T follicular helper cell (primary cell): ENCODE measurements at places on chromosomes 7 and 10.

- DNase-seq: no peak
These were observed 113.0 kb upstream of the PCDH15 start for GRCh38 chr10:54914049-54914448.

DNA sequence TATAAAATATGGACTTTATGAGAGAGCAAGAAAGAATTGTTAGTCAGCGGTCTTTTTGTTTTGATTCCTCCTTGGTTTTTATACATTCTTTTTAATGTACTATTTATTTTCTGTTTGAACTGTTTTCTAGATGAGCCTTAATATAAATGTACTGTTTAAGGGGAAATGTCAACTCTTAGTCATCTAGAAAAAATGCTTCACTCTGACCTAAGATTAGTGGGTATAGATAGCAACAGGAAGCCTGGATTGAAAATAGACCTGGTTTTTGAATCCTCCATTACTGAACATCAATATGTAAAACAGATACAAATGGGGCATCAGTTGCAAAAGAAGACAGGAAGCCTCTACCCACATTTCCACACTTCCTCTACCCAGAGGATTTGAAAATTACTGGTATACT is 87.8 kb downstream of the CHRM2 start:
- no peak for DNase-seq

GRCh38 chr10:87626422-87626892 is 33.2 kb upstream of the PAPSS2 start:
- no peak for DNase-seq

DNA sequence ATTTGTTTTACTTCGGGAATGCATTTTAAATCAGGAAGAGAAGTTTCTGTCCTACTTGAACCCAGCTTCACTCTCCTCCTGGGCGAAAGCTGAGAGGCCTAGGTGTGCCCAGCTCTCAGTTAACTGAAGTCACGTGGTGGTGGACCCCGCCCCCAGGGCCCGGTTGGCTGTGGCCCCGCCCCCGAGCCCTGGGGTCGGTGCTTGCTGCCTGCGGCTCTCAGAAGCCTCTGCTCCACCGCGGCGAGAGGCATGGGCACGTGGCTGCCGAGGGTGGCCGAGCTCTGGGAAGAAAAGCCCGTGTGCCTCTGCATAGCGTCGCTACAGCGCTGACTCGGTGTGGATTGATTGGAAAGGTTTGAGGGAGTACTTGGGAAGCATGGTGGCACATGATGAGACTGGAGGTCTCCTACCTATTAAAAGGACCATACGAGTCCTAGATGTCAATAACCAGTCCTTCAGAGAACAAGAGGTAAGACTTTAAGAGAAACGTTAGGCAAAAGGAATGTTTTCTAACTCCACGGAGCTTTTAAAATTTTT is 34.1 kb downstream of the NET1 start:
- peak; percentile 28 for DNase-seq

- no peak for DNase-seq
These were observed 36.7 kb upstream of the UBE2H start for GRCh38 chr7:129989466-129989865.

GRCh38 chr7:70426249-70426880 is 705.6 kb upstream of the GALNT17 start:
- no peak for DNase-seq

- DNase-seq: no peak
These were observed 205.3 kb downstream of the HTR7 start for GRCh38 chr10:90652519-90652918.

DNA sequence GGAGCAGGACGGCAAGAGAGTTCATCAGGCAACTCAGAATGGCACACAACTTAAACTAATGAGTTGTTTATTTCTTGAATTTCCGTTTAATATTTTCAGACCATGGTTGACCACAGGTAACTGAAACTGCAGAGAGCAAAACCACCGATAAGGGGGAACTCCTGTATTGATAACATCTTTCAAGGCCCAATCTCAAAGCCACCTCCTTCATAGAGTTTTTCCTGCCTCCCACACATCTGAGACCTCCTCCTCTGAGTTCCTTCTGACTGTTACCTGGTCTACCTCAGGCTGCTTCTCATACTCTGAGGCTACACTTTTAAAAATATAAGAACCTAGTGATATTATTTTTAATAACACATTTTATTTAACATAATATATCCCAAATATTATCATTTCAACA is 341.5 kb upstream of the NPVF start:
- no peak for DNase-seq

DNA sequence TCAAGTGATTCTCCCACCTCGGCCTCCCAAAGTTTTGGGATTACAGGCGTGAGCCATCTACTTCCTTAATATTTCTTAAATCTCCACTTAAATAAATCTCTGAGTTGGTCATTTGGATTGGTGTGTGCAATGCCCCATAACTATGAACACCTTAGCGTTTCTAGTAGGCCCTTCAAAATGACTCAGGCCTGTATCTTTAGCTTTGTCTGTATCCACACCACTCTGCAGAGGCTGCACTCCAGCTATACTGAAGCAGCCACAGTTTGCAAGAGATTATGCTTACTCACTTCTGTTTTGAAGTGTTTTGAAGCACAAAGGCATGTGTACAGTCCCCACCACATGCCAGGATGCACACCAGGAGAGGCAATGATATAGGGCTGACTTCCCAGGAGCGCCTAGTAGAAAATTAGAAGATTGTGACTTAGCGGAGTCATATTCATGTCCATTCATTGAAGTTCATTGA is 2.4 kb upstream of the ST7 start:
- DNase-seq: no peak

DNA sequence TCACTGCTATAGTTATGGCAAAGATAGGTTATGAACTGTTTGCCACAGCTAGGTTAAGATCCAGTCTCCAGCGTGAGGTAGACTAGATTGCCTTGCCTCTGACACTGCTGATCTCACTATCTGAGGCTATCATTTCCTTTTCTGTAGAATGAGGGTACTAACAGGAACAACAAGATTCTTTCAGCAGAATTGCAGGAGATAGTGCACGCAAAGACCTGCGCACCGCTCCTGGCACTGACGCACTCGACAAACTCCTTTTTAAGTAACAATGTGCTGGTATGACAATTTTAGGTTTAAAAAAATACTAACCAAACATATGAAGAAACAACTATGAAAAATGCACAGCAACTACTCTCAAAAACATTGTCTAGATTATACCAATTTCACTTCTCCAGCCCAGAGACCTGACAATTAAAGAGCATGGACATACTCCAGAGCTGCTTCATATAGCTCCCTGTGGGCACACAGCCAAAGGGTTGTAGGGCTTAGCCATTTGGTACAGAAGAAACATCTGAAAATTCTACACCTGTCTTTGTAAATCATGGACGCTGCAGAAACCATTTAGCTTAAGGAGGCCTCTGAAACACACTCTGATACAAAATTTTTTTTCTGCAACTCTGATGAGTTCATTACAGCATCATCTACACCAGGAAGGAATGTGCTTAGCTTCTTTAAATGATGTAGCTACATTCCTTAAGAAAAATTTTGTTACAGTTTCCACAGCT is 7.8 kb downstream of the ADAM12 start:
- no peak for DNase-seq

DNA sequence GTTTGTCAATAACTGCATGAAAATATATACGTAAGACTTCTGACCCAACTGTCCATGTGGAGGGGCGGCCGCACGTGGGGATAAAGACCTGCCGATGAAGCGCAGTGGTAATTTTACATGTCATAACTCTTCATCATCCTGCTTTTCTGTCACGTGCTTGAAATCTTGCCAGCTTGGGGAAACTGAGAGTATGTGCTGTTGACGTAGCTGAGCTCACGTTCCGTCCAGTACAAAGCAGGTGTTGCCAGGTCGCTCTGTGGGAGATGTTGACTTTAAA is 105.1 kb downstream of the INPP5A start:
- DNase-seq: no peak

DNA sequence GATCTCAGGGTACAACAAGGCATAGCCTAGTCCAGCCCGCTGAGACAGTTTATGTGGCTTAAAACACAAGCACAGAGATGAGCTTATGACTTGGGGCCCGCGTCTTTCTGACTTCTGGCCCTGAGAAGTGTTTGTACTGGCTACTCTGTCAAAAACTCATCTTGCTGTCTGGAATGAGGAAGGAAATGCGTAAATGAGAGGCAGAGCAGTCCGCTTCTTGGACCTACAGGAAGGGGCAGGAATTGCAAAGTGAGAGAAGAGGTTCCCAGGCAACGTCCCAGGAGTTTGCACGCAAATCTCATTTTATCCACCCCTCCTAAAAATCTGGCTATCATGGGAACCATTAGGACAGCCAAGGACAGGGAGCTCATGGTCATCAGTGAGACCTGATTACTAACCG is 5.5 kb downstream of the ANXA11 start:
- DNase-seq: no peak

GRCh38 chr10:124359336-124359832 is 59.3 kb downstream of the OAT start:
- no peak for DNase-seq

DNA sequence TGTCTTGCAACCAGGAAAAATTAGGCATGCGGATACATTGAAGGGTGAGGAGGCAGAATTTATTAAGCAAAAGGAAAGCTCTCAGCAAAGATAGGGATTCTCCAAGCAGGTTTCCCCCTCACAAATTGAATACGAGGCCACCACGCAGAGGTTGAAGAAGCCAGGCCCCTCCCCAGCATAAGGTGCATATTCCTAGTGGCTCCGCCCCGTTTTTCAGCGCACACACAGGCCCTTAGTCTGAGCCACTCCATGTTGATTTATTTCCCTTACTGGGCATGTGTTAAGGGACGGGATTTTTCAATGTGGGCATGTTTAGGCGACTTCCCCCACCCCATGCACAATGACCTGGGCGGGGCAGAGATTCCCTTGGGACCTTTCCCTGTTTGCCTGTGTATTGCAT is 24.9 kb downstream of the PPP2R2D start:
- DNase-seq: no peak
